Hematopoietic multipotent progenitor cell treated with erythropoietin and hydrocortisone succinate and interleukin-3 and kit ligand, for 4 days (in vitro differentiated cells): ENCODE measurements at places on chromosomes 3 and 15.
A peak's percentile ranks its signal among the peaks of the same experiment; 100 is the strongest.

GRCh38 chr15:39404767-39405181 is 176.1 kb upstream of the THBS1 start:
- peak; percentile 92 for DNase-seq

GRCh38 chr3:147649475-147649874 is 240.3 kb downstream of the ZIC1 start:
- DNase-seq = no peak

DNA sequence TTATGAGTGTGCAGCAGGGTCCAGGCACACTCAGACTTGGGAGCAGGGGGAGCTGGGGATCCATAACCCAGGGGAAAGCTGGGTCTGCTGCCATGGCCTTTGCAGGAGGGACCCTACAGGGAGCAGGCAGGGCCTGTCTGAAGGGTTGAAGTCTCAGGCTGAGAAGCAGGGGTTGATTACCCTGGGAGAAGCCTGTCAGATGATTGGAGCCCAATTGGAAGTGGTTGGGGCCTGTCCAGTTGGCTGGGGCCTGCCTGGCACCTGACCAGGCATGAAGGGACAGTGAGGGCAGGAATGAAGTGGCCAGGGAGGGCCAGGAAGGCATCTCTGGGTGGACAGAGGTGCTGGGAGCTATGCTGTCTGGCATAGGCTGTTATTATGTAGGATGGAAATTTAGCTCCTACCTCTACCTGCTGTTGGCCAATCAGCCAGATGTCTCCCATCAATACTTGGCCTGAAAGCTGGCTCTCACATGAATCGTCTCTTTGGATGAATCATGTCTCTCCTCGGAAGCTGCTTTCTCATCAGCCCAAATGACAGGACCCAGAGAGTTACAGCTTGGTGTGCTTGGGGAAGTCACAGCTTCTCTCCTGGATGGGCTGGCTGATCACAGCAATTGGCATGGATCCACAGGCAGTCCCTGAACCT is 27.4 kb upstream of the SLCO2A1 start:
- DNase-seq = no peak

DNA sequence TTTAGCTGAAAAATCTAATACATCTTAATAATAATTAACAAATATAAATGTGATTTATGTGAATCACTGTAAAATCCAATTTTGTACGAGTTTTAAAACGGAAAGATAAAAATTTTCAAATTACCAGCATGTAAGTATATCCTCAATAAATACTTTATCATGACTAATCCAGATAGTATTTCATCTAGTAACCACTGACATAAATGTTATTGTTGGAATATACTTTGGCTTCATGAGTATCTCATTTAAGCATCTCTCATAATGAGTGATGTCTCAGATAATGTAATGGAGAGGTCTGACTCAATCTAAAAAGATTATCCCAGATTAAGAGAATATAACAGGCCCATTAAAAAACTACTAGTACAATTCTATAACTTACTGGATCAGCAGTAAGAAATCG is 216.3 kb downstream of the STAG1 start:
- no peak for DNase-seq

- DNase-seq = no peak
These were observed 128.9 kb downstream of the NSMCE3 start for GRCh38 chr15:29140475-29141307.

GRCh38 chr3:134620476-134621115 is 30.2 kb downstream of the KY start:
- no peak for DNase-seq

- DNase-seq = no peak
These were observed 6.9 kb downstream of the ABTB1 start for GRCh38 chr3:127679534-127680145.

DNA sequence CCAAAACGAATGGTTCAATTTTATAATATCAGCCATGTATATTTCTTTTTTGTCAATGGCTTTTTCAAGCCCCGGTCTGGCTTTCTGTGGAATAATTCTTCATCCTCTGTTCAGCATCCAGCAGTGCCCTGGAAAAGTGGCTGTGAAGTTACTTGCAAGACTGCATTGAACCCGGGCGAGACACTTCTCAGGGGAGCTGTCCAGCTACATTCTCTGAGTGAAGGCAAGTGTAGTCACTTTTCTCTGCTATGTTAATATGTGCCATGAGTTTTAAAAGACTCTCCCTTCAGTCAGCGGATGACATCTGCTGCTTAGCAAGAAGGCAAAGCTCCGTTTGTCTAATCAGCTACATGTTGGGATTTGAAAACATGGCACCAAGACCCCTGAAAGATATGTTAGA is 81.3 kb upstream of the RGMA start:
- DNase-seq = no peak

DNA sequence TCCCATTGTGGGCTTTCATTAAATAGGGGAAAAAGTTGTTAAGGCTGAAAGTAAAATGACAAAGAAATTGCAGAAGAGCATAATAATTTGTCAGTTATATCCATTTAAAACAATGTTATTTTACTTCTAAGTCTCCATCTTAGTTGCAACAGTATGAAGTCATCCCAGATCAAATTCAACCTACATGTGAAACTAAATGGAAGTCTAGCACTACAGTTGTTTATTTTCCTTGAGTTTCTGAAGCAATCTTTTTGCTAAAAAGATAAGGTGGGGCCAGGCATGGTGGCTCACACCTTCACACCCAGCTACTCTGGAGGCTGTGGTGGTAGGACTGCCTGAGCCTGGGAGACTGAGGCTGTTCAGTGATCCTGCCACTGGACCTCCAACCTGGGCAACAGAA is 80.2 kb downstream of the DPH6 start:
- DNase-seq = no peak

DNA sequence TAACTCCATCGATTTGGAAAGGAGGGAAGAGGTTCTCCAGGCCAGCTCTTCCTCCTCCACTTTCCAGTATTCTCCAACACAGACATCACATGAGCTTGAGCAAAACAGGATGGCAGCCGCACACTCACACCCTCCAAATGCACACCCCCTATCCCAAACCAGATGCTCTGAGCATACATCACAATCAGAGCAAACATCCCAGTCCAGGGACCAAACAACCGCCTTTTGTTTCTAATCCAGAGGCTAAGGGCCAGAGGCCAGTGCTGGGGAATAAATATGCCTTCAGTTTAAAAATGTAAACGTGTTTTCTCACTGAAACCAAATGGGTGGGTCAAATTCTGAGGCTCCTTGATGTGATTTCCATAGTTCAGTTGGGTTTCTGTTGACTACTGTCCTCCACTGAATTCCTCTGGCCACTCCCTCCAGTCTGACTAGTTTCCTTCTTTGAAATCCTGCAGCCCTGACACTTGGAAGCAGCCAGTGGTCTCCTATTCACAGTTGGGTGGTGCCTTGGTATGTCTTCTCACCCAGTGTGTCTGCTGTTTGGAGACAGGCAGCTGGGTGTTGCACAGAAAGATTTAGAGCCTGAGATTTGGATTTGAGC is 19.2 kb upstream of the MFGE8 start:
- DNase-seq = no peak

GRCh38 chr15:69860921-69861320 is 236.8 kb downstream of the TLE3 start:
- no peak for DNase-seq

GRCh38 chr15:71891026-71891425 is 80.7 kb downstream of the NR2E3 start:
- DNase-seq = no peak

GRCh38 chr3:98731720-98732285 is 31.3 kb upstream of the ST3GAL6 start:
- peak; percentile 69 for DNase-seq

DNA sequence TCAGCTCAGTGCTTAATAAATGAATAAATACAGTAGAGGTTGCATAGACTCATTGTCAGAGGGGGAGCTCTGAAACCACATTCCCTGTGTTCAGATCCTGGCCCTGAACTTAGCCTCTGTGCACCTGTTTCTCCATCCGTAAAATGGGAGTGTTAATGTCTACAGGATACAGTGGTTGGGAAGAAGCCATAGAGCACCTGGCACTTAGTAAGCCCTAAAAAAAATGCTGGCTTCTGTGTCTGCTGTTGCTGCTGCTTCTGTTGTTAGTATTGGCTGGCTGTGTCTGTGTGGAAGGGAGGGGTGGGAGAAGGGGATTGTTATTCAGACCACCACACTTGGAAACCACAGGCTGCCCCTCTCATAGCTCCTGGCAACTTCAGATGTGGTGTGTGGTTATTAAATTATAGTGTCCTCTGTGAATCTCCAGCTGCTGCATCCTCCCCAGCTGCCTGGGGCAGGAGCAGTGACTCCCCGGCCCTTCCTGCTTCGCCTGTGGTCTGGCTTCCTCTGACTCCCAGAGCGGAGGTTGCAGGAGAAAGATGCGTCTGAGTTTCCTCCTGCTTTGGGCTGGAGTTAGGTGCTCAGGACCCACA is 31.0 kb downstream of the FGD5 start:
- peak; percentile 21 for DNase-seq

DNA sequence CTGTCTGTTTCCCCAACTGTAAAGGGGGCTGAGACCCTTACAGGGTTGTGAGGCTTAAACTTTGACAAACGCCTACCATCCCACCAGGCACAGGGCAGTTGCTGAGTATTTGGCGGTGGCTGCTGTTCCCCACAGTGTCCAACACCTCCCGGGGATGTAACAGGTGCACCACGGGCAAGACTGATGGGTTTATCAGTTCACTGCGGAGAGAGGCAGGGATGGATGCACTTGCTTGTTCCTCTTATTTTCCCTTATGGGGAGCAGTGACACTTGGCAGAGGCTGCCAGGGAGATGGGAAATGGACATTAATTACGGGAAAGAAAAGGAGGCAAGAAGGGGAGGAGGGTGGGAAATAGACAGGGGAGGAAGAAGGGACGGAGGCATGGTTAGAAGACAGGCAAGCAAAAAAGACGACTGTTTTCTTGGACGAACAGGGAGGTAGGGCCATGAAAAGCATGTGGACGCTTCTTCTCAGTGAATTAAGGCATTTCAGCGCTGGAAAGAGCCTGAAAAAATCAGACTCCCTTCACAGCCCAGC is 16.6 kb upstream of the ADIPOQ start:
- peak; percentile 31 for DNase-seq

DNA sequence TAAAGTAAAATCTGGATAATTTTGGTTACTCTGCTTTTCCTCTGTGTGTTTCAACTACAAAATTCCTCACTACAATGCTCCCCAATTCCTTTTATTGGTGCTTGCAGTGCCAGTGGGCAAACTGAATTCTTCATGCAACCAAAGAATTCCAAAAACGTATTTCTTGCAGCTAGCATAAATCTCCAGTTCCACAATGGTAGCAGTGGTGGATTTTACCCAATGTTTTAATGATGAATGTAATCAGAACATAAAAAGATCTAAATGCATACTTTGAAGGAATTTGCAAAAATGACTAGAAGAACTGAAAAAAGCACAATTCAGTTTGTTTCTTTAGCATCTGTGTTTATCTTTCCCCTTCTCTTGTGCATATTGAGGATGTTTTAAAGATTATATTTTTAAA is 359.6 kb upstream of the TPRG1 start:
- no peak for DNase-seq

DNA sequence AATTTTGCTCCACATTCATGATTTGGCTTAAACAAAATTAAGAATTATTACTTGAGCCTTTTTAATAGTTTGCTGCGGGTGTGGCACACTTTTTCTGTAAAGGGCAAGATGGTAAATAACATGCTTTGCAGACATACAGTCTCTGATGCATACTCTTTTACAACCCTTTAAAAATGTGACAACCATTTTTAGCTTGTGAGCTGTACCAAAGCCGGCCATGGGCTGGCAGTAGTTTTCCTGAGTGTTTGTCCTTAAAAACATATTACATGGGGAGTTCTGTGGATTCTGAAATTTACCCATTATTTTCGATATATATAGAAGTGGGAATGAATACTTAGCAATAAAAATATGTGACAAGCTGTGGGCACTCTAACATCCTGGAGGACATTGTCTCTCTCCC is 163.4 kb downstream of the FNDC3B start:
- DNase-seq = no peak

GRCh38 chr15:56969265-56969895 is 50.9 kb downstream of the TCF12 start:
- DNase-seq = no peak

GRCh38 chr3:143795874-143796273 is 52.4 kb downstream of the SLC9A9 start:
- DNase-seq = no peak

DNA sequence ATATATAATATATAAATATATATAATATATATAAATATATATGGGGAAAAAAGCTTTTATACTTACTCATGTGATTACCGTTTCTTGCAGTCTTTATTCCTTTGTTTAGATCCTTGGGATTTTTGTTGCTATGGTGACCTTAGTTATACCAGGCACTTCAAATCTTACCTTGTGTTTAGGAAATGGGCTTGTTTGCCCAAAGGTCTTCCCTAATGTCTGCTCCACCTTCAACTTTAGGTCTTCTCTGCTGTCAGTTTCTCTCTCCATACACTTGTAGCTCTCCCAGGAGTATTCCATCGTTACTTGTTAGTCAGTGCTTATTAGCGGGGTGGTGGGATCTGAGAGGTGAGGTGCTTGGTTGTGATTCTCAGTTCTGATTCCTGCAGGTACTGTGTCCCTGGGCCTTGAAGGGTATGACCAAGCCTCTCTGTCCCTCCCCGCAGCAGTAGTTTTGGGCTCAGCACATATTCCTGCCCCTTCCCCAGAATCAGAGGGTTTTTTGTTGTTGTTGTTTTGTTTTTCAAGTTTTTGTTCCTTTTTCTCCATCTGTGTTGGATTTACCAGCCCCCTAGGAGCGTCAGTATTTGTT is 9.6 kb upstream of the LAMP3 start:
- no peak for DNase-seq

DNA sequence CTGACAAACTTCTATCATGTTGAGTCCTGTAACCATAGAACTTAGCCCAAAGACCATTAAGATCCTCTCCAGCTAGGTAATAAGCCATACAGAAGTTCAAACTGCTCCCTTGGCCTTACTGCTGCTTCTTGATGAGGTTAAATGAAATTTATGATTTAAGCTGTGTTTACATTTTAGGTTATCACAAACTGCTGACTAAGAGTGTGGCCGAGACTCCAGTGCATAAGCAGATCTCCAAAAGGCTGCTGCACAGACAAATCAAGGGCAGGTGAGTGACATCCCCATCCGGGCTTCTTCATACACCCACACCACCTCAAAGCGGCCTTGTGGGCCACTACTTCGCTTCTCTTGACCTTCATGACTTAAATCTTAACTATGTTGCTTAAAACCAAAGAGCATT is 39.0 kb downstream of the KIF7 start:
- DNase-seq = no peak

DNA sequence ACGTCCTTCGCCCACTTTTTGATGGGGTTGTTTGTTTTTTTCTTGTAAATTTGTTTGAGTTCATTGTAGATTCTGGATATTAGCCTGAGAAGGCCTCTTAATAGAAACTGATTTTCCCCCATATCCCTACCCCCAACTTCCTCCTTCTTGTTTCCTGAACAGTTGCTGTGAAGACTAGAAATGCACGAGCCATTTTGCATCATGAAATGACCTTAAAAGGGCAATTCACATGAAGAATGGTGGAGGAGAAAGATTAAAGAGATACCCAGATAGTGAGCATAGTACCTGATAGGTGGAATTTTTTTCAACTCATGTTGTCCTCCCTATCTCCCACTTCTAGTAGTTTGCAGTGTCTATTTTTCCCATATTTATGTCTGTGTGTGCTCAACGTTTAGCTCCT is 55.2 kb upstream of the KCNH8 start:
- DNase-seq = peak; percentile 17
